A549 treated with Mapracorat at 1 μM for 4 hours (cell line): ENCODE measurements at places on chromosomes 5 and 9. TPM values are rescaled to one million over a fixed set of nuclear protein-coding genes. Genes with fewer than 3 reads are reported as not detected.

Gene POLR1E
- 33.1 to 40.0 TPM (median 36.2 TPM) in 5 replicates for total RNA-seq

Gene SAXO1
- total RNA-seq = not detected in 5 replicates

Gene PKD2L2
- total RNA-seq = 0.07 TPM in 1 of 5 replicates, not detected in the others

Gene ASPN
- total RNA-seq = not detected in 5 replicates

Gene MSANTD3
- total RNA-seq = 61.0 to 70.9 TPM (median 64.5 TPM) in 5 replicates

Gene EFNA5
- 19.2 to 24.2 TPM (median 21.4 TPM) in 5 replicates for total RNA-seq

Gene PCDHGA4
- 0.07 to 0.22 TPM (median 0.12 TPM) in 5 replicates for total RNA-seq

Gene FOXD4
- total RNA-seq = 0.26 to 0.46 TPM (median 0.42 TPM) in 5 replicates

Gene MAST4
- total RNA-seq = 1.3 to 2.5 TPM (median 2.0 TPM) in 5 replicates

Gene DMGDH
- not detected in 5 replicates for total RNA-seq

Gene SPATA6L
- 1.6 to 2.5 TPM (median 2.4 TPM) in 5 replicates for total RNA-seq

Gene SPINK13
- 0.27 to 0.30 TPM (median 0.27 TPM) in 3 of 5 replicates, not detected in the others for total RNA-seq

Gene WNK2
- 3.4 to 9.3 TPM (median 5.9 TPM) in 5 replicates for total RNA-seq

Gene SNCAIP
- 0.10 TPM in 1 of 5 replicates, not detected in the others for total RNA-seq

Gene INSL6
- total RNA-seq = not detected in 5 replicates

Gene FANCG
- 38.8 to 54.5 TPM (median 53.3 TPM) in 5 replicates for total RNA-seq

Gene GNA14
- not detected in 5 replicates for total RNA-seq

Gene LRRC19
- total RNA-seq = not detected in 5 replicates

Gene F2RL1
- total RNA-seq = 237 to 269 TPM (median 265 TPM) in 5 replicates

Gene ZNF367
- 4.6 to 6.1 TPM (median 5.5 TPM) in 5 replicates for total RNA-seq

Gene SLC1A3
- total RNA-seq = 0.05 to 0.27 TPM in 2 of 5 replicates, not detected in the others

Gene SLC27A4
- total RNA-seq = 35.9 to 47.8 TPM (median 45.7 TPM) in 5 replicates

Gene FOXI1
- not detected in 5 replicates for total RNA-seq

Gene OCLN
- 7.9 to 13.0 TPM (median 10.1 TPM) in 5 replicates for total RNA-seq

Gene PCDHB4
- total RNA-seq = 0.07 to 0.13 TPM (median 0.09 TPM) in 4 of 5 replicates, not detected in the other

Gene MUSK
- not detected in 5 replicates for total RNA-seq

Gene ROPN1L
- 1.1 to 2.9 TPM (median 2.6 TPM) in 5 replicates for total RNA-seq

Gene SLC34A1
- not detected in 5 replicates for total RNA-seq

Gene HBEGF
- 6.0 to 7.3 TPM (median 7.2 TPM) in 5 replicates for total RNA-seq

Gene FBXO4
- total RNA-seq = 5.9 to 8.1 TPM (median 7.3 TPM) in 5 replicates

Gene FBP2
- total RNA-seq = not detected in 5 replicates

Gene TAF11L5
- total RNA-seq = not detected in 5 replicates
